ENCODE measurements at places on chromosomes 11 and 22.

DNA sequence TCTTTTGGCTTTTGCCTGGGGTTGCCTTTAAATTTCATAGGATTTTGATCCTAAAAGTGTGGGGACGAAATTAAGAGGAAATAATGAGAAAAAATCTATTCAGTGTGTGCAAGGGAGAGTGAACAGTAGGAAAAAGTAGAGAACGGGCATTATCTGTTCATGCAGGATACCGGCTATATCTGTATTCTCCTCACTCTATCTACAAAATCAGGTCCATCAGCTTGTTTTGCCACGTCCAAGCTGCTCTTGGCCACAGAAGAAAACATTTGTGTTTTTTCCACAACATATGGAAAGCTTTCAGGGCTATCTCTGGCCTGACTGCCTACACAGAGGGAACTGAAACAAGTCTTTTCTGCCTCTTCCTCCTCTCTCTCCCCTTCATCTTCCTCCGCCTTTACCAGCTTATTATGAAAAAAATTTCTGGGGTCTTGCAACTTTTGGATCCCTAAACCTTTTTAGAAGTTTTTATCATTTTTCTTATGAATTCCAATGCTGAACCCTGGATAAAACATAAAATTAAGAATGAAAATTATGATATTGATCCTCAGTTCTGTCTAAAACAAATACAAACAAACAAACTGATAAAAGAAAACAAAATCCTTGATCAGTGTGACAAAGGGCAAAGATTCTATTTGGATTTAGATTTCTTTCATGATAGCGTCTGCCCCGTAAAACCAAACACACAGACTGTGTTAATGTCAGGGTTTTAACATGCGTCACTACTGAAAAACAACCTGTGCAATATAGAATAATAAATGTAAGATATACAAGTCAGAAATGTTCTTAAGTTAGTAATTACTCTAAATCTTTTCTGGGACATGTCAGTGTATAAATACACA is 219.7 kb downstream of the CNTN5 start:
- no peak for DNase-seq

- no peak for DNase-seq
These were observed 60.2 kb upstream of the LYVE1 start for GRCh38 chr11:10628508-10629236.

- no peak for DNase-seq
These were observed 28.4 kb upstream of the SIK2 start for GRCh38 chr11:111573821-111574249.

DNA sequence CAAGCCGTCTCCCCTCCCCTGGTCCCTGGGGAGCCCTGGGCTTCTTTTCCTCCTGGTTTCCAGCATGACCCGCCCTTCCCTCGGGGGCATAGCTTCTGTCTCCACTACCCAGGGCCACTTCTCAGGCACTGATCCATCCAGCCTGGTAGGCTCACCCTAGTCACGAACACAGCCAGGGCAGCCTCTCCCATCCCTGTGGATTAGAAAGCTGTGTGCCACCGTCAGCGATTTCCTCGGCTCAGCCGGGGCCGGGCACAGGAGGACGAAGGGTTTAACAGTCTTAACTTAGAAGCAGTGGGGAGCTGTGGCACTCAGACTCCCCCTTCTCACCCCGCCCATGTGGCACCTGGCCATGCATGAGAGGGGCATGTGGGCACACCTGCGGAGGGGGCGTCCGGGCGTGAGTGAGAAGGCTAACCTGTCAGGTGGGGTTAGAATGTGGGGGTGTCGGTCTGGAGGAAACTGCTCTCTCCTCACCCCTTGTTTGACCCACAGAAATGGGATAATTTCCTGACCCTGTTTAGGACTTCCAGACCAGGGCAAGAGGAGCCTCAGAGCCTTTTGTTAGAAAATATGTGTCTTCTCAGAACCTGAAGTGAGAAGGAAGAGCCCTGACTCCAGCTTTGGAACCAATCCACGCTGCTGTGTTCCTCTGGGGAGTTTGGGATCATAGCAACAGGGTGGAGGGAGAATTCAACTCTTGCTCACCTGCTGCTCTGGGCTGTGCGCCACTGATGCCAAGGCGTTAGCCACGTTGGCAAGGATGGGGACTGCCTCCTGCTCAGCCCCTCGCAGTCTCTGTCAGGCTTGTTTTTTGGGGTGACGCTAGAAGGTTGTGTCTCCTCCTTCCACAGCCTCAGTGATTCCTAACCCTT is 14.6 kb downstream of the GLB1L2 start:
- DNase-seq, result no peak

- no peak for DNase-seq
These were observed 61.9 kb downstream of the SMCO4 start for GRCh38 chr11:93481279-93481678.

DNA sequence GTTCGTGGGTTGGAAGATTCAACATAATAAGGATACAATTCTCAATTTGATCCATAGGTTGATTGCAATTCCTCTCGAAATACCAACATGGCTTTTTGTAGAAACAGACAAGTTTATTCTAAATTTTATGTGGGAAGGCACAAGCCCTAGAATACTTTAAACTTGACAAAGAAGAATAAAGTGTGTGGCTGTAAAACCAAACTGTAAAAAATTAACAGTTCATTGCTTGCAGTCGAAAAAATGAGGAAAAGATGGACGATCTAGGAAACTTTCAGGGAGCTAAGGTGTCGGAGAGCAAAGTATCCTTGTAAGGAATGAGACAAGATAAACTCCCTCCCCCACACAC is 1.0 kb upstream of the GLB1L3 start:
- DNase-seq, result no peak

- DNase-seq, result no peak
These were observed 8.8 kb upstream of the WT1 start for GRCh38 chr11:32444186-32444585.

DNA sequence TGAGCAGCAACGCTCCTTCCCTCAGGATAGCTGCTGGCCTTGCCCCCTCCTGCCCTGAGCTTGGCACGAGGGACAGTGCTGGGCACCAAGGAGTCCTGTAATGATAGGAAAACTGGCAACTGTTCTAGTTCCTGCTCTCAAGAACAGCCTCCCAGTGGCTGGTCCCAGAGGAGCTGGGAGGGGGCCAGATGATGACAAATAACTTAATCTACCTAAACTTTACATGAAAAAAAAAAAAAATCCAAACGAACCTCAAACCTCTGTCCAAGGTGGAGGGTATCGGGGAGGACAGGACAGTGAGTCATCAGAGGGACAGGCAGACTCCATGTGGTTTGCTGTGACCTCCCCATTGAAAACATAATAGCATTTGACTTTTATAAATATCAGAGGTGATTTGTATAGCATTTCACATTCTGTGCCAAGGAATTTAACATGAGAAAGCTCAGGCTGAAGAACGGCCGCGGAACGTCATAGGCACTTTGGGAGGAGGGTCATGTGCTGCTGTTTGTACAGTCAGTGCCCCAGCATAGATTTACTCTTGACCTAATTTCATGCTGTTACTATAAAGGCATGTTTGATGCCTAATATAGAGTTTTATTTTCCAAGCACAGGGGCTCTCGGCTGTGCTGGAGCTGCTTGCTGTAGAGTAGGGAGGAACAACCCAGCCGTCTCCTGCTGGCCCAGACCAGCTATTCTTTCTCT is 98.2 kb upstream of the NNMT start:
- no peak for DNase-seq

DNA sequence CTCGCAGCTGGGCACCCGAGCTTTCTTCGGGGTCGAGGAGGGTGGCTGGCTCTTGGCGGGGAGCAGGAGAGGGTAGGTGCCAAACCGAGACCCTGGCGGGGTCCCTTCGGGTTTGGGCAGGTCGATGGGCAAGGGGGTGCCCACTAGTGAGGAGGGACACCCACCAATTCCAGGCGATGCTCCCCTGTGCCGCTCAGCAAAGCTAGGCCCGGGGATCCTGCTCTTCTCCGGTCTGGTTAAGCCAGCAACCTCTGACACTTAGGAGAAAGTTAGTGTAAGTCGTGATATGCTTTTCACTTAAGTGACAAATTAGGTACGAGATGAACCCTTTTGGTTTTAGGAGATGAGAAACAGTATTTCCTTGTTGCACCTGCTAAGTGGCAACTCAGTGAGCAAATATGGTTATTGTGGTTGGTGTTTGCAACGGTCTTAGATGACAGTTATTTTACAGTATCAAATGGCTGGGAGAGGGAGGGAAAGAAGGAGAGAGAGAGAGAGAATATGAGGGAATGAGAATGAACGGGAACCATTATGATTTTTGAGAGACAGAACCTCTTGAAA is 565 bp downstream of the NUCB2 start:
- no peak for DNase-seq

GRCh38 chr22:25120093-25120561 is 79.5 kb upstream of the CRYBB3 start:
- DNase-seq, result no peak

DNA sequence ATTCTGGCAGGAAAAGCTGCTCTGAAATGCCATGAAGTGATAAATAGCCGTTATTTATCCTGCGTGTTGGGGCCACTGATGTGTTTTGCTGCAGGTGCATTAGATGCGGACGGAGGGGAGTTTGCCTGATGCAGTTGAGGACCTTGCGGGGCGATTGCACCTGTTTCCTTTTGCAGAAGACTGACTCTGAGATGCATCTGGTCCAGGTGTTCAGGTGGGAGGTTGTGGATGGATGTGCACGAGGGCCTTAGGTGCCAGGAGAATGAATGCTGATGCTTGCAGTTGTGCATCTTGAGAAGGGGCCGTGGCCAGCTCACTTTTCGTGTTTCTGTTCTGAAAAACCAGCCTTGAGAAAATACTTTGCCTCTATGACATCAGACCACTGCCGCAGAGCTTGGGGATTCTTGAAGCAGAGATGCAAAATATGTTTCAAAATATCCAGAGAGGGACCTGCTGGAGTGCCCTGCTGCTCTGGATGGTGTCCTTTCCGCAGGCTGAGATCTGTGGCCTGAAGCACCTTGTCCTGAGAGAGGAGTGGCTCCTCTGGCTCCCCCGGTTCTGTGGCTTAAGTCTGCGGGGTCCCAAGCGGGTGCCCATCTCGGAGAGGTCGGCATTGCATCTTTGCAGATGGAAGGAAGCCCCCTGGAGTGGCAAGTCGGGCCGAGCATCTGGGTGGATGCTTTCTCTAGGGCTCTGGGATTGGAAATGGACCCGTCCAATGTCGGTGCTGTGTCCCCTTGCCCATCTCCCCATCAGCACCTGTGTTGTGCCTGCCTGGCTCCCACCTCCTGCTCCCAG is 1031.1 kb downstream of the TBC1D22A start:
- no peak for DNase-seq

- no peak for DNase-seq
These were observed 32.0 kb downstream of the NEFH start for GRCh38 chr22:29512031-29512430.
